Activated CD4-positive, alpha-beta memory T cell treated with anti-CD3 and anti-CD28 coated beads for 36 hours (primary cell): ENCODE measurements at places on chromosomes 7 and 10.
A peak's percentile ranks its signal among the peaks of the same experiment; 100 is the strongest.

DNA sequence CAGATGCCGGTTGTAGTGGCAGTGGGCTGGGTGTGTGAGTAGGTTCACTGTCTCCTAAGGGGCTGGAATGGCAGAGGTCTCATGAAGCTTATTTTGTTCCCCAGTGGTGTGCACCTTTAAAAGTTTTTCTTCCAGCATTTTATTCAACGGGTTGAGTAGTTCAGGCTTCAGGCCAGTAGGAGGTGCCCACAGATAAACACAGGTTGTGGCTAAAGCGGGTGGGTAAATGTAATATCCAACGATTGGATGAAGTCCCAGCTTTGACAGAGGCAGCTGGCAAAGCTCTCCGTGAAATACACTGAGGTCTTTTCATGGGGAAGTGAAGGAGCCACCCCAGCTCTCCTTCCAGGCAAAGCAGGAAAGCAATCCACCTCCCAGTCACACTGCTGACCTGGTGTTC is 339.8 kb upstream of the LRRTM3 start:
- no peak for DNase-seq
- H3K36me3 ChIP-seq, result no peaks in the 10 kb centered on the region
- H3K4me1 ChIP-seq, result no peaks in the 10 kb centered on the region
- H3K27me3 ChIP-seq, result no peaks in the 10 kb centered on the region

DNA sequence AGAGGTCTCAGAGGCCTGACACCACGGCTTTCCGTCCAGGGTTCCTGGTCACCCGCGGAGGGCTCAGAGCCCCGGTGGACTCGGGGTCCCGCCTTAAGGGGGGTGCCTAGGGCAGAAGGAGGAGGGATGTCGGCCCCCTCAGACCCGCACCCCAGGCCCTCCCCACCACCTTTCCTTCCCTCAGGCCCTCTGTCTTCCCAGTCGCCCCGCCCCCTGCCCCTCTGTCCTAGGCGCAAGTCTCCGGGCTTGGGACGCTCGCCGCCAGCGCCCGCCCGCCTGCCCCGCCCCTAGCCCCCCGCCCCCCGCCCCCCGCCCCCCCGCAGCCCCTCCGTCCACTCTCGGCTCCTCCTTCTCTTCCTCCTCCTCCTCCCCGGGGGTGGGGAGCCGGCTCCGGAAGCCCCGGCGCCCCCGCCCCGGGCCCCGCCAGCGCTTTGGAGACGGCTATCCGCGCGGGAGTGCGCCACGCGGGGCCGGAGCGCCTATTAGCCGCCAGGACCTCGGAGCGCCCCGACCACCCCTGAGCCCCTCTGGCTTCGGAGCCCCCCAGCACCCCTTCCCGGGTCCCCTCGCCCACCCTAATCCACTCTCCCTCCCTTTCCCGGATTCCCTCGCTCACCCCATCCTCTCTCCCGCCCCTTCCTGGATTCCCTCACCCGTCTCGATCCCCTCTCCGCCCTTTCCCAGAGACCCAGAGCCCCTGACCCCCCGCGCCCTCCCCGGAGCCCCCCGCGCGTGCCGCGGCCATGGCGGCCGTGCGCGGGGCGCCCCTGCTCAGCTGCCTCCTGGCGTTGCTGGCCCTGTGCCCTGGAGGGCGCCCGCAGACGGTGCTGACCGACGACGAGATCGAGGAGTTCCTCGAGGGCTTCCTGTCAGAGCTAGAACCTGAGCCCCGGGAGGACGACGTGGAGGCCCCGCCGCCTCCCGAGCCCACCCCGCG is at the start of gene AEBP1:
TSS of gene AEBP1 (plus strand) at position 423 of the 937 bp plus-strand sequence. CDS start at position 744, 321 bp downstream.
- peaks cover 14% of the 10 kb centered on the region for H3K27me3 ChIP-seq
- peak; percentile 47 for DNase-seq
- H3K4me3 ChIP-seq, result peak within 1 kb of the TSS; percentile 60
- H3K36me3 ChIP-seq, result no peaks in the 10 kb centered on the region
- no peak within 1 kb of the TSS for H3K27ac ChIP-seq

GRCh38 chr10:598415-599170 is 90.9 kb downstream of the DIP2C start:
- no peak for DNase-seq
- no peak overlapping the region for H3K27ac ChIP-seq
- no peak overlapping the region for H3K4me3 ChIP-seq
- no peaks in the 10 kb centered on the region for H3K4me1 ChIP-seq
- no peaks in the 10 kb centered on the region for H3K36me3 ChIP-seq
- peaks cover 2% of the 10 kb centered on the region for H3K27me3 ChIP-seq

DNA sequence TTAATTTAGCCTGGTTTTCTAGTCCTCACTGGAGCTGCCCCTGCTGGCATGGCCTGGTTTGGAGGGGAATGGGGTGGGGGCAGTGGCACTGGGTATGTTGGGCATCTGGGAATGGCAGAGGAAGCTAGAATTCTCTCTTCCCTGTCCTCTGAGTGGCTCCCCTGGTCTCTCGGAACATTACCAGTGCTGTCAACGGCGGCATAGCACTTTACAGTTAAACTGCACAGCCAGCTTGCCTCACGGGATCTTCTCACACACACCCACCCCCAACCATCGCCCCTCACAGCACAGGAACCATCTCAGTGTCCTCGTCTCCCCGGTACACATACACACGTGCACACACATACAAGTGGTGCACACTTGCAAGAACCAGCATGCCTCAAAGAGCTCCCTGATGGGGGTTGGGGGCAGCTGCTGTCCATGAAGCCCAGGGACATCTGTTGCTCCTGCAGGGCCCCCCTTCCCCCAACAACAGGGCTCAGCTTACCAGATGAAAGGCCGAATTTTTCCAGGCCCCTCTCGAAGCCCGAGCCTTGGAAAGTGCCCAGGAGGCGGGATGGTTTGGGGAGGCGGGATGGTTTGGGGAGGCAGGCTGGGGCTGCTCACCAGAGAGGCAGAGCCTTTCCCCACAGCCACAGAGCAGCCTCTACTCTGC is 41.0 kb downstream of the TSPAN15 start:
- H3K4me3 ChIP-seq, result no peak overlapping the region
- DNase-seq, result no peak
- no peak overlapping the region for H3K27ac ChIP-seq
- H3K27me3 ChIP-seq, result no peaks in the 10 kb centered on the region
- H3K36me3 ChIP-seq, result peaks cover 4% of the 10 kb centered on the region

- peaks cover 8% of the 10 kb centered on the region for H3K4me1 ChIP-seq
- H3K36me3 ChIP-seq, result no peaks in the 10 kb centered on the region
- no peak overlapping the region for H3K27ac ChIP-seq
- H3K4me3 ChIP-seq, result no peak overlapping the region
- H3K27me3 ChIP-seq, result peaks cover 39% of the 10 kb centered on the region
These were observed 4.2 kb upstream of the KCP start for GRCh38 chr7:128914566-128915151.

DNA sequence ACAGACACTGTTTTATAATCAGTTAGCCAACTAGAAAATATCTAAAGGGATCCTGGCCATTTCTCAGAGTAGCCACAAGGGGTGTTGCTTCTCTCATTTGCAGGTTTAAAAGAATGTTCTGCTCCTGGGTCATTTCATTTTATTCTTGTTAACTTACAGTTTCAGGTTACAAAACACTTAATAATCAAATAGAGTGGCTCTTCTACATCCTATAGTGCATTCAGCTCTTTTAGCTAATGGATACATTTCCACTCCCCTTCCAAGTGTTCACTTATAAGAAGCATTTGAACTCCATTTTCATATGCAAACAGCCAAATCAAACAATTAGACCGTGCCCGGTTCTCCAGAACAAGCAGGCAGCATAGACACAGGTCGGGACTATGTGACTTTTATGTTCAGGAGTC is 117.5 kb downstream of the TRIL start:
- no peak overlapping the region for H3K4me3 ChIP-seq
- DNase-seq, result no peak

GRCh38 chr7:77184990-77185389 is 14.6 kb downstream of the FGL2 start:
- no peak overlapping the region for H3K27ac ChIP-seq
- DNase-seq, result no peak
- no peaks in the 10 kb centered on the region for H3K4me1 ChIP-seq
- no peak overlapping the region for H3K4me3 ChIP-seq
- H3K36me3 ChIP-seq, result no peaks in the 10 kb centered on the region

DNA sequence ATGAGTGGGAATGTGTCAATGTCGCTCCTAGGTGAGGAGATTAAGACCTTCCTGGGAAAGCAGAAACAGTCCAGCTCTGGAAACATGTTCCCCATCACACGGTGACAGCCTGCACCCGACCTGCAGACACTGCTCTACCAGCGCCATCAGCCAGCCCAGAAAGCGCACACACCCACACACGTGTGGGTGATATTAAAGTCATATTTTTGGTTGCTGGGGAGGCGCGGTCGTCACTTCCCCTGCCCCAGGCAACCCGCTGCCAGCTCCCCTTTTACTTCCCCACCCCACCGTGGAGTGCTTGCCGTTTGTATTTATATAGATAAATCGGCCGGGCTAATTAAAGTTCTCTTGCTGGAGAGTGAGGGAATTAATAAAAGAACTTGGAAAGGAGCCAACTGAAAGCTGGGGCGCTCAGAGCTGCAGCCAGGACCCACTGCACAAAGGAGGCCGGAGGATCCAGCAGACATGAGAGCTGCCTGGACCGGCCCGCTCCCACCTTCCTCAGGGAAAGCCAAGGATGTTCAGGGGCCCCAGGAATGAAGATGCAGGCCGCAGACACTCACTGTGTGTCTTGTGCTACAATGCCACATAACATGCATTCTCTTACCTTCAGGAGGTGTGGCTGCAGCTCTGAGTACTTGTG is 145.2 kb upstream of the UNC5B start:
- no peak for DNase-seq
- H3K27me3 ChIP-seq, result peaks cover 2% of the 10 kb centered on the region
- H3K4me1 ChIP-seq, result no peaks in the 10 kb centered on the region
- H3K4me3 ChIP-seq, result no peak overlapping the region
- H3K36me3 ChIP-seq, result no peaks in the 10 kb centered on the region

- H3K4me3 ChIP-seq, result peak overlapping the region; percentile 92
- H3K27ac ChIP-seq, result peak overlapping the region; percentile 91
- no peaks in the 10 kb centered on the region for H3K27me3 ChIP-seq
- peaks cover 42% of the 10 kb centered on the region for H3K4me1 ChIP-seq
These were observed 461 bp upstream of the FIGNL1 start for GRCh38 chr7:50450590-50451032.

- peaks cover 44% of the 10 kb centered on the region for H3K36me3 ChIP-seq
- H3K27ac ChIP-seq, result no peak overlapping the region
- DNase-seq, result no peak
- H3K4me3 ChIP-seq, result no peak overlapping the region
- no peaks in the 10 kb centered on the region for H3K27me3 ChIP-seq
- no peaks in the 10 kb centered on the region for H3K4me1 ChIP-seq
These were observed 33.0 kb downstream of the FAM25A start for GRCh38 chr10:87053111-87053510.

DNA sequence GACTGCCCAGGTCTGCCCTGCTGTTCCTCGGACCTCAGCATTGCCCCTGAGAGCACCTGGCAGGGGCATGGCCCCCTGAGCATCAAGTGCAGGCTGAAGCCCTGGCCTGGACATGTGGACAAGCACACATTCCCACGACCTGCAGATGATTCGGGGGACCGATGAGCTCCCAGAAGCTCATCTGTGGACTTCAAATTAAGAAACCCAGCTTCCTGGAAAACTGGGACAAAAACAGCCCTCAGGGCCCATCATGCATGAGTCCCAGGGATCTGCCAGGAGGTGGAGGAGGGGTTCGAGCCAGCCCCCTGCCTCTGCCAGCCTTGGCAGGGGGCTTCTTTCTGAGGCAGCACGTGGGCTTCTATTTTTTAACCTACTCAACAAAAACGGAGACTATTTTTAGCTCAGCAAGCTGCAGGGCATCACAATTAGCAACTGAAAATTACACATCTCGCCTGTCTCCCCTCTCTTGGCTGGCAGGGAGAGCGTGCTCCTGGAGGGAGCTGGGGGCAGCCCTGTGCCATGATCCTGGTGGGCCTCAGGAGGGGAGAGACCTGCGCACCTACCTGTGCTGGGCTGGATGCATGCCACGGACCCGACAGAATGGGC is 51.8 kb downstream of the RASGEF1A start:
- DNase-seq, result no peak
- H3K36me3 ChIP-seq, result no peaks in the 10 kb centered on the region
- no peaks in the 10 kb centered on the region for H3K27me3 ChIP-seq
- H3K27ac ChIP-seq, result no peak overlapping the region
